Body of pancreas (tissue), 4 donors: ENCODE measurements at places on chromosomes 5 and 9. TPM values are rescaled to one million over a fixed set of nuclear protein-coding genes. Genes with fewer than 3 reads are reported as not detected.

The ROPN1L gene
- 1.3 TPM for total RNA-seq

The ACTBL2 gene
- total RNA-seq, result not detected

The FAM221B gene
- total RNA-seq, result 0.33 TPM

The OR1Q1 gene
- not detected for total RNA-seq

The SCGB3A1 gene
- total RNA-seq, result not detected

- H3K27ac ChIP-seq, result no peak overlapping the region
- no peaks in the 10 kb centered on the region for H3K36me3 ChIP-seq
- peaks cover 8% of the 10 kb centered on the region for H3K4me1 ChIP-seq
- no peak overlapping the region for H3K4me3 ChIP-seq
- DNase-seq, result no peak
- no peaks in the 10 kb centered on the region for H3K27me3 ChIP-seq
Measured at GRCh38 chr5:154734370-154735248, 20.6 kb upstream of the LARP1 start.

DNA sequence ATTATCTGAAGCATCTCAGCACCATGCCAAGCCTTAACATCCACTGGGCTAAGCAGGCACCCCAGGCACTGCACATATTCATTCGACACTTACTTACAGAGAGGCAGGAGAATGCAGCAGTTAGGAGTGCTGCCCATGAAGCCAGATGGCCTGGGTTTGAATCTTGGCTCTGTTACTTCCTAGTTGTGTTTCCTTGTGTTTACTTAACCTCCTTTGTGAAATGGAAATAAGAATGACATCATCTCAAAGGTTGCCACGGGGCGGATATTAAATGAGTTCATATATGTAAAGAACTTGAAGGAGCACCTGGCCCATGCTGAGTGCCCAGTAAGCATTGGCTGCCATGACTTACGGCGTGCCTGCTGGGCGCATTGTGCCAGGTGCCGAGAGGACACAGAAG is 565.2 kb downstream of the CDK5RAP2 start:
- H3K36me3 ChIP-seq, result no peaks in the 10 kb centered on the region
- H3K27me3 ChIP-seq, result no peaks in the 10 kb centered on the region
- no peaks in the 10 kb centered on the region for H3K4me1 ChIP-seq
- no peak for DNase-seq

GRCh38 chr5:7464182-7464581 is 68.2 kb downstream of the ADCY2 start:
- no peak overlapping the region for H3K27ac ChIP-seq
- H3K27me3 ChIP-seq, result no peaks in the 10 kb centered on the region
- H3K36me3 ChIP-seq, result no peaks in the 10 kb centered on the region
- no peak for DNase-seq
- H3K4me1 ChIP-seq, result no peaks in the 10 kb centered on the region

DNA sequence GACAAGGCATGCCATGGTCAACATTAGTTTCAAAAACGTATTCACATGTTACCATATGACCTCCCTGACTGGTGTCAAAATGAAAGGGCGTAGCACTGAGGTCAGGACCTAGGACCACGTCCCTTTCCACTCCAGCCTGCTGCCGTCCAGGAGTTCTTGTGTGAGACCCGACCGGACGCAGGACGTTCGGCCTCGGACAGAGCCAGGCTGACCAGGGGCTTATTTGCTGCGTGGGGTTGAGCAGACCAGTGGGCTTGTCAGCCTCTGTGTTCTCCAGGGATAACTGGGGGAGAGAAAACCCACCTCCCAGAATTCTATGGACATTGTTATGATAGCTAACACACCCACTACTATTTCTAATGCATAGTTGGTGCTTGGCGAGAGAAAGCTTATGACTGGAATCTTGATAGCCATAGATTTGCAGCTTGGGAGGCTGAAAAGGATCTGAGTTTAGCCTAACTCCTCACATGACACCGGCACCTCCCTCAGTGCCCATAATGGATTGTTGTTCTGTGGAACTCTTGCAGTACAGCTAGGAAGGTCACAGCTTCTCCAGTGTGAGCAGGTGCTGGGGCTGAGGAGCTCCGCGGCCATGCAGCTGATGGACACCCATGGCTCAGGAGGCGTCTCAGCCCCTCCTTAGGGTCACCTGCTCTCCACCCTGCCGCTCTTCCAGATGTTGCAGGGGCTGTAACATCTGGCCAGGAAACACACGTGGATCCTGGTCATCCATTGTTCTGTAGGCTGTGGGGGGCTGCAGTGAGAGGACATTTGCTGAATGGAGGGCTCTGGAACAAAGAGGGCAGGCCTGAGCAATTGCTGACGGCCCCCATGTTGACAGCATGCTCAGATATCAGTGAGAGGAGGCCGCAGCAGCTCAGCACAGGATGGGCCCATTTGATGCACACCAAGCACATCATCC is 368.4 kb downstream of the IRX2 start:
- no peak for DNase-seq
- H3K4me3 ChIP-seq, result no peak overlapping the region
- H3K36me3 ChIP-seq, result no peaks in the 10 kb centered on the region
- H3K4me1 ChIP-seq, result no peaks in the 10 kb centered on the region
- H3K27me3 ChIP-seq, result no peaks in the 10 kb centered on the region

DNA sequence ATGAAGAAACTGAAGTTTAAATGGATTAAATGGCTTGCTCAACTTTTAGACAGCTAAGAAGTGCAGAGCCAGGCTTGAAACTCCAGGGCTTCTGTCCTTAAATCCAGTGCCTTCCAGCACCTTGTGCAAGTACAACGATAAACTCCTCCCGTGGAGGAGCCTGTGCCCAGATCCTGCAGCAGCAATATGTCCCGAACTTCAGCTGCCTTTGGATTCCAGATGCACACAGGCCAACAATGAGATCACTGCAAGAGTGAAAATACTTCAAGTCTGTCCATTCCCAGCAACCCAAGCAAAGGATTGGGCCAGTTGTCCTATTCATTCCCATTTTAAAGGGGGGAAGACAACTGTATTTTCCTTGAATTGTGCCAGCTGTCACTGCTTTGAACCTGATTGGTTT is 199.6 kb downstream of the CRB2 start:
- no peak overlapping the region for H3K4me3 ChIP-seq
- H3K36me3 ChIP-seq, result no peaks in the 10 kb centered on the region
- H3K27ac ChIP-seq, result no peak overlapping the region
- no peaks in the 10 kb centered on the region for H3K4me1 ChIP-seq

- no peak for DNase-seq
- H3K27me3 ChIP-seq, result no peaks in the 10 kb centered on the region
- no peaks in the 10 kb centered on the region for H3K36me3 ChIP-seq
- H3K4me3 ChIP-seq, result no peak overlapping the region
Measured at GRCh38 chr5:146904890-146905289, 26.3 kb upstream of the PPP2R2B start.

- H3K27me3 ChIP-seq, result no peaks in the 10 kb centered on the region
- H3K4me1 ChIP-seq, result no peaks in the 10 kb centered on the region
- H3K36me3 ChIP-seq, result no peaks in the 10 kb centered on the region
- no peak overlapping the region for H3K27ac ChIP-seq
Measured at GRCh38 chr5:173653822-173654523, 37.5 kb upstream of the BOD1 start.
